ENCODE measurements at places on chromosomes 7 and 10. TPM values are rescaled to one million over a fixed set of nuclear protein-coding genes. Genes with fewer than 3 reads are reported as not detected.

Gene LIPJ
- total RNA-seq: not detected

Gene GIMAP2
- 5.5 TPM for total RNA-seq

Gene MMD2
- not detected for total RNA-seq

Gene MPP7
- total RNA-seq: 2.0 TPM

Gene STOX1
- total RNA-seq: 0.80 TPM

- no peak for DNase-seq
These were observed 266.0 kb upstream of the DKK1 start for GRCh38 chr10:52048051-52048450.

DNA sequence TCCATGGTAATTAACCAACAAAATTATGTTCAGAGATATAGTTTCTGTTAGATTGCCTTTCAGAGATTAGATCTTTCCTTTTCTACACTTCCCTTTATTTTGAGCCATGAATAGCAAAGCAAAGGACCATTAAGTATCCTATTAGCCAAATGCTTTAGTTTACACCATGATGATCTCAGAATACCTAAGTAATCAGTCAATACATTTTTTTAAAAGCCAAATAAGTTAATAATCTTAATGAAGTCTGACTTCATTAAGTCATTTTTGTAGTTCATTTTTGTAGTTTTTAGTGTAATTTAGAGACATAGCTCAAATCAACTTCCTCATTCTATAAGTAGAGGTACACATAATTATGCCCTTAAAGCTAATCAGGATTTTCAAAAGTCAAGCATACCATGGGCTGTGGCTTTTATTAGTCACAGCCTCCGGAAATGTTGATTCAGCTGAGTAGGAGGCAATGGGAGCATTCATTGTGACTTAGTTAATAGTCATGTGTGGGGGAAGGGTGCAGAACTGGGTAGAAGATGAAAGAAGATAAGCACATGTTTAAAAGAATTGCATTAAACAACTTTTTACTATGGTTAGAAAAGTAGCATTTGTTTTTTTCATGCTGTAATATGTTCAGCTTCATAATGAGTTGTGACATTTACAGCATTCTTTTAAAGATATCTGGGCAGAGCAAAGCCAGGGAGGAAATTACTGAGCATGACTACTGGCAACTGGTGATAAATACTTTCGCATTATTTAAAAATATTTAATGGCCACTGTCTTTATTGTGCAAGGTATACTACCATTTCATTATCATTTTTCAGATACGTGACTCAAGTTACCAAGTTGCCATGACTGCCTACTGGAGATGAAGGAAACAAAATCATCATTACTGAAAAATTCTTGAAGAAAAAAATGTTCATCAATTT lies 57.3 kb upstream of the CCDC71L start:
- peak; percentile 97 for DNase-seq

DNA sequence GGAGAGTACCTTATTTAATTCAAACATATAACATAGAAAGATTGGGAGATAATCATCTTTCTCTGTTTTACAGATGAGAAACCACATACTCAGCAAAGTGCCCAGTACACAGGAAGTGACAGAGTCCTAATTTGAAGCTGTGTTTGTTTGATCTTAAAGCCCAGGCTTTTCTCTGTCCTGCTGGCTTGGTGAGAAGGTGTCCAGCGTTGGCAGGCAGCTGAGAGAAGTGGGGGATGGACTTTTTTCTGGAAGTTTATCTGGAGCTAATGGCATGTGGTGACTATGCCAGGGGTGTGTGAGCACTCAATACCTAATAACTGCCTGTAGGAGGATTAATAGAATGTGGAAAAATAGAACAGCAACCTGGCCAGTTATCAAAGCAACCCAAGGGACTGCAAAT lies 60.8 kb downstream of the NPSR1 start:
- DNase-seq: no peak

GRCh38 chr10:132938472-132939339 lies 3.7 kb downstream of the CFAP46 start:
- peak; percentile 43 for DNase-seq

GRCh38 chr7:57370066-57370738 lies 79.8 kb upstream of the ZNF716 start:
- DNase-seq: no peak

DNA sequence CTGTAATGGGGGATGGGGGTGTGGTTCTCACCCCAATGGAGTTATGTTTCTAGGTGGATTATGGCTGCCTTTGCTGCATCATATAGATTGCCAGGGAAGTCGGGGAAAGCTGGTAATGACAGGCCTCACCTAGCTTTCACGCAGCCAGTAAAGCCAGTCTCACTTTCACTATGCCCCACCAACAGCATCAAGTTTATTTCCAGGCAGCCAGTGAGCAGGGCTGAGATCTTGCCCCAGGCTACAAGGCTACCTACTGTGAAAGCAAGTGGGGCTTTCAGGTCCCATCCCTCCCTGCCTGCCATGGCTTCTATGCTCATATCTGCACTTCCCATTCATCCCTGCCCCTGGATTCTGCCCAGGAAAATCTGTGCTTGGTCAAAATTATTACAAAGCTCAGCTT lies 61.7 kb upstream of the NXPH1 start:
- DNase-seq: no peak

DNA sequence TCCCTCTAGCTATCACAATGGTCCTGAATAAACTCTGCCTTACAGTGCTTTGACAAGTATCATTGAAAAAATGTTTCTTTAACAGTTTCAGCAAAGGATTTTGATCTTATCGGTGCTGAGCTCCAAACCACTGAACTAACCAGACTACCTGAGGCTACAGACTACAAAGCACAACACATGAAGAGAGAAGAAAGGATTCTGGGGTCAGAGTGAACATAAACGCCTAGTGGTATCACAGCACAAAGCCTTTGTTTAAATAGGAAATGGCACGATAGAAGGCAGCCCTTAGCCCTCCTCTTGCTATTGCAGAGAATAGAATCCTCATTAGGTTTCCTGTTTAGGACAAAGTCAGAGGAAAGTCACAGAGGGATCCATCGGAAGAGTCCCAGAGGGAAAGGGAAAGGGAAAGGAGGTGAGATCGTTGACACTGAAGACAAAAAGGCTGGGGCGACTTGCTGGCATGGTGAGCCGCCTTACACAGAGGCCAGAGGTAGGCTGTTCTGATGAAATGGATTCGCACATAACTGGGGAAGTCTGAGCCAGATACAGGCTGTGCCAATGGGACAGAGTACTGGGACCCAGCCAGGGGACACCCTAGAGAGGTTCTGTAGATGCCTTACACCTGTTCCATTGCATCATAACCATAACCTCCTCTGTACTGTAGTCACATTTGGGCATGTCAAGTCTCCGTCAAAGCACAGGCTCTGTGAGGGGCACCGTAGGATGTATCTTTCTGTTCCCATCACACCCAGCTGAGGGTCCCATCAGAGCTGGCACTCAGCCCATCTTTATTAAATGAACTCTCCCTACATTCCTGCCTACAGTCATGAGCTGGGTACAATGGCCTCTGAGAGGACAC lies 71.5 kb downstream of the XPNPEP1 start:
- DNase-seq: no peak

GRCh38 chr7:110698576-110698975 lies 392.4 kb upstream of the LRRN3 start:
- DNase-seq: no peak

GRCh38 chr7:19203686-19204085 lies 58.5 kb upstream of the FERD3L start:
- no peak for DNase-seq

DNA sequence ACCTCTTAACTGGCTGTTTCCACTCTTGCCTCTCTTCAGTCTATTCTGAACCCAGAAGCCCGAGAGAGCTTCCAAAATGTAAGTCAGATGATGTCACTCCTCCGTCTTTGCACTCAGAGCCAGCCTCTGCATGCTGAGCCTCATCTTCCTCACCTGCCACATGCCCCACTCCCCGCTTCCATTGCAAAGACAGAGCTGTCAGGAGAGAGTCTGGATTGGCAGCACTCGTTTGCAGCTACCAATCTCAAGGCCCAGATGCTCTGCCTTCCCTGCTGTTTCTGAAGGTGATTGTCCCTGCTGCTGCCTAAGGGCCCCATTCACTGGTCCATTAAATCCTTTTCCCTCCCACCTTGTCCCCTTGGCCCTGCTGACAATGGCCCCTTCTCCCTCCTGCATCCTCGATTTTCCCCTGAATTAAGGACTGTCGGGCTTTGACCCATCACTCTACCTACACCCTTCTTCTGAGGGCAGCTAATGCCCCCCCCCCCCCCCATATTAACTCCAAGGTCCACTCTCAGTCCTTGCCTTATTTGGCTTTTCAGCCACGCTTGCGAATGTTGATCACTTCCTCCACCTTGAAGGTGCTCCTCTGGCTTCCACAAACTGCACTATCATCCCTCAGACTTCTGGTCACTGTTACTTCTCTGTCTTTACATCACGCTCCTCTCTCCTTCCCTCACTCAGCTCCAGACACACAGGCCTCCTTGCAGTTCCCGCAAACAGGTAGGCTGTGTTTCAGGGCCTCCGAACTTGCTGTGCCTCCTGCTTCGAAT lies 98.5 kb downstream of the CHN2 start:
- DNase-seq: no peak

GRCh38 chr7:34451923-34452322 lies 206.1 kb upstream of the NPSR1 start:
- peak; percentile 51 for DNase-seq

- DNase-seq: no peak
These were observed 93.6 kb downstream of the UBE2H start for GRCh38 chr7:129859183-129859582.

Data from Daoy (cell line).